ENCODE measurements at places on chromosomes 6 and 20. TPM values are rescaled to one million over a fixed set of nuclear protein-coding genes. Genes with fewer than 3 reads are reported as not detected.

Gene FNDC11
- total RNA-seq, result 1.6 TPM

Gene OR12D3
- not detected for total RNA-seq

Gene RFX6
- not detected for total RNA-seq

Gene COL12A1
- 28.3 TPM for total RNA-seq

Gene PLAGL1
- total RNA-seq, result 23.6 TPM

Gene VNN1
- total RNA-seq, result 7.5 TPM

Gene FAM162B
- 4.3 TPM for total RNA-seq

Gene TSPO2
- total RNA-seq, result 0.44 TPM

Gene AK9
- total RNA-seq, result 10.9 TPM

Gene GPR6
- not detected for total RNA-seq

Gene MUCL3
- 0.13 TPM for total RNA-seq

Gene BANF2
- not detected for total RNA-seq

Gene PI3
- 8.7 TPM for total RNA-seq

Gene MEI4
- total RNA-seq, result 1.2 TPM

Gene IMPG1
- not detected for total RNA-seq

Gene C6orf52
- total RNA-seq, result 1.5 TPM

Gene HTR1E
- not detected for total RNA-seq

Gene CST2
- not detected for total RNA-seq

Gene RGS19
- 20.2 TPM for total RNA-seq

Gene REPS1
- total RNA-seq, result 37.0 TPM

Gene PHACTR2
- total RNA-seq, result 56.1 TPM

Gene FAM209B
- not detected for total RNA-seq

Gene LRP11
- total RNA-seq, result 34.0 TPM

Gene NRSN1
- total RNA-seq, result not detected

Gene ITPR3
- 86.3 TPM for total RNA-seq

Gene BHLHE23
- total RNA-seq, result not detected

Gene WASF1
- total RNA-seq, result 9.7 TPM

Gene SLC35D3
- not detected for total RNA-seq

Gene C6orf58
- total RNA-seq, result not detected

Gene C20orf204
- 2.4 TPM for total RNA-seq

Gene ENPP1
- total RNA-seq, result 6.5 TPM

Gene ZBTB46
- total RNA-seq, result 24.0 TPM

Gene CLVS2
- total RNA-seq, result not detected

Gene TRAPPC3L
- total RNA-seq, result not detected

Gene TAAR2
- total RNA-seq, result not detected

Gene RUNX2
- total RNA-seq, result 4.7 TPM

Gene GRIK2
- 0.82 TPM for total RNA-seq

Gene CD109
- total RNA-seq, result 19.0 TPM

Gene CDS2
- 67.9 TPM for total RNA-seq

Gene NKAPL
- total RNA-seq, result 1.2 TPM

Gene SASH1
- total RNA-seq, result 148 TPM

Gene CLPSL2
- total RNA-seq, result not detected
